ENCODE measurements at places on chromosomes 2 and 18. TPM values are rescaled to one million over a fixed set of nuclear protein-coding genes. Genes with fewer than 3 reads are reported as not detected.

- peaks cover 5% of the 10 kb centered on the region for H3K36me3 ChIP-seq
- DNase-seq, result no peak
- H3K4me3 ChIP-seq, result peak overlapping the region; percentile 40
- no peaks in the 10 kb centered on the region for H3K27me3 ChIP-seq
- H3K27ac ChIP-seq, result peak overlapping the region; percentile 95
Measured at GRCh38 chr18:77071711-77072292, 60.8 kb downstream of the MBP start.

DNA sequence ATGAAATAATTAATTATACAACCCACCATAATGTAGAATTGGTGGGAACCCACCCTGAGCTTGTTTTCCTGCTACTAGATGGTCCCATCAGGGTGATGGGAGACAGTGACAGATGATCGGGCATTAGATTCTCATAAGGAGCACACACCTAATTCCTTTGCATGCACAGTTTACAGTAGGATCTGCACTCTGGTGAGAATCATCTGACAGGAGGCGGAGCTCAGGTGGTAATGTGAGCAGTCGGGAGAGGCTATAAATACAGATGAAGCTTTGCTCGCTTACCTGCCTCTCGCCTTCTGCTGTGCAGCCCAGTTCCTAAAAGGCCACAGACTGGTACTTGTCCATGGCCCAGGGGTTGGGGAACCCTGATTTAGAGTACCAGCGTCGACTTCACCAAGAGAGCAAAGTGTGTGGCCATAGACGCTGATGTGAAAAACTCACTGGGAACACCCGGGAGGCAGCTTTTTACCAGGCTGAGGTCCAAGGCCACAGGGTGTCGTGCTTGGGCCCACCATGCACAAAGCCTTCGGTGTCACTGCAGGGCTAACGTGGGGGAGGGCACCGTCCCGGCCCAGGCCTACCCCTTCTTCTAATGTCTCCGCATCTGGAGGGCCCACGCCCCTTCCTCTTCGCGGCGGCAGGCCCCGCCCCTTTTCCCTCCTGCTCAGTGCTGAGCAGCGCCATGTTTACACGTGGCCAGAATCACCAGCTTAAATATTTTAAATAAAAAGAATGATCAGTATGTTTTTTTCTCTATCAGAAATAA is 296.8 kb upstream of the HDAC4 start:
- H3K27ac ChIP-seq, result no peak overlapping the region
- DNase-seq, result no peak
- no peaks in the 10 kb centered on the region for H3K27me3 ChIP-seq
- H3K4me3 ChIP-seq, result no peak overlapping the region
- H3K36me3 ChIP-seq, result no peaks in the 10 kb centered on the region

- no peaks in the 10 kb centered on the region for H3K36me3 ChIP-seq
- H3K27ac ChIP-seq, result no peak overlapping the region
- H3K27me3 ChIP-seq, result no peaks in the 10 kb centered on the region
- no peaks in the 10 kb centered on the region for H3K4me1 ChIP-seq
- DNase-seq, result no peak
- H3K4me3 ChIP-seq, result no peak overlapping the region
Measured at GRCh38 chr2:124165698-124166097, 140.6 kb downstream of the CNTNAP5 start.

DNA sequence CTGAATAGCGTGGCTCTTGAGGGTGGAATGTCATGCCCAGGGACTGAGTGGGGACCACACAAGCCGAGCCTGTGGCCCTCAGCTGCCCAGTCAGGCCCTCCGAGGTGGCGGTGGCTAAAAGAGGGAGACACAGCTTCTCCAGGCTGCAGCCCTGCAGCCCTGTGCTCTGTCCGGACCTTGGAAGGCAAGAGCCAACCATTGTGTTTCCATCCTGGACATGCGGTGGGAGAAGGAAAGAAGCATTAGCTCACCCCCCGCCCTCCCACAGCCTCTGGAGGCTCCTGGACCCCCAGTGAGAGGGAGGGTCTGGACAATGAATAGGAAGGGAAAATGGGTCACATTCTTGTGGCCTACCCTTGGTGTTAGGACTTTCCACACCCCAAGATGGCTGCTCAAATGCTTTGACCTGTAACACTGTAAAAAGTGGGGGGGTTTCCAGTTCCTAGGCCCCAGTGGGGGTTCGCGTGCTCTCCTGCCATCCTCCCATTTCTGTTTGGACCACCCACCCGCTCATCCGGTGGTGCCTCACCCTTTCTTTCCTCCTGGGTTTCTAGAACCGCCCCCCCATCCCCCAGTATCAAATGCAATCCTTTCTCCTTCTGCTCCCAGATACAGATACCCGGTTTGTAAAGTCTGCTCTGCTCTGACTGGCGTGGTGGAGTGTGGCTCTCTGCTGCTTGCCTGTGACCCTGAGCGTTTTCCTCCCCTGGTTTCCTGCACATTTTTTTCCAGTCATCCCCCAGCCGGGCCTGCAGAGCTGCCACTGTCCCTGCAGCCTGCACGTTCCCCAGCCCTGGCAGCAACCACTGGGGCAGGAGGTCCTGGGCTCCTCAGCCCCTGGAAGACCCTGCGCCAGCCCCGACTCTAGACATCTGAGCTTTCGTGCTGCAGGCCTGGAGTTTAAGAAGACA is 36.3 kb upstream of the SMAD7 start:
- no peaks in the 10 kb centered on the region for H3K27me3 ChIP-seq
- H3K27ac ChIP-seq, result no peak overlapping the region
- H3K36me3 ChIP-seq, result no peaks in the 10 kb centered on the region
- no peak overlapping the region for H3K4me3 ChIP-seq
- DNase-seq, result no peak
- H3K4me1 ChIP-seq, result peaks cover 13% of the 10 kb centered on the region

- DNase-seq, result no peak
- no peak overlapping the region for H3K4me3 ChIP-seq
- H3K4me1 ChIP-seq, result no peaks in the 10 kb centered on the region
- no peak overlapping the region for H3K27ac ChIP-seq
- no peaks in the 10 kb centered on the region for H3K27me3 ChIP-seq
Measured at GRCh38 chr2:6787376-6787775, 78.3 kb downstream of the CMPK2 start.

DNA sequence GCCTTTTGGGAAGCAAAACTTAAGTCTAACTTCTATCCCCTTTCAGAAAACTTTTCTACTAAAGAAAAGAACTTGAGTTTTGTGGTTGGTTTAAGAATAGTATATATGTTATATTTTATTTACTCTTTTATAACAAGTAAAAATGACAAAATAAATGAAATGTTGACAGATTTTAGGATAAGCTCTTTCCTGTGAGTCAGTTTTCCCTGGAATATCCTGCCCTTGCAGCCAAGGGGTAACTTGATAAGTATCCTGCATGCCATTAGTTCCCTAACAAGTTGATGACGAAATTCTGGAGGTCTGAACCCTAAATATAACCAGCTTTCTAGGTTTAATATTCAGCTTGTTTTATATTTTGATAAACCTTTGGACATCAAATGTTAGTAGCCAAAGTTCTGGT is 7.3 kb upstream of the HTR2B start:
- no peak overlapping the region for H3K27ac ChIP-seq
- no peaks in the 10 kb centered on the region for H3K4me1 ChIP-seq
- H3K36me3 ChIP-seq, result no peaks in the 10 kb centered on the region

GRCh38 chr2:207039225-207039624 is 99.9 kb downstream of the CPO start:
- DNase-seq, result no peak
- no peak overlapping the region for H3K4me3 ChIP-seq
- no peak overlapping the region for H3K27ac ChIP-seq
- H3K27me3 ChIP-seq, result no peaks in the 10 kb centered on the region
- H3K36me3 ChIP-seq, result no peaks in the 10 kb centered on the region

GRCh38 chr18:49519101-49519971 is 32.3 kb upstream of the C18orf32 start:
- peaks cover 7% of the 10 kb centered on the region for H3K4me1 ChIP-seq
- H3K36me3 ChIP-seq, result no peaks in the 10 kb centered on the region
- no peaks in the 10 kb centered on the region for H3K27me3 ChIP-seq

DNA sequence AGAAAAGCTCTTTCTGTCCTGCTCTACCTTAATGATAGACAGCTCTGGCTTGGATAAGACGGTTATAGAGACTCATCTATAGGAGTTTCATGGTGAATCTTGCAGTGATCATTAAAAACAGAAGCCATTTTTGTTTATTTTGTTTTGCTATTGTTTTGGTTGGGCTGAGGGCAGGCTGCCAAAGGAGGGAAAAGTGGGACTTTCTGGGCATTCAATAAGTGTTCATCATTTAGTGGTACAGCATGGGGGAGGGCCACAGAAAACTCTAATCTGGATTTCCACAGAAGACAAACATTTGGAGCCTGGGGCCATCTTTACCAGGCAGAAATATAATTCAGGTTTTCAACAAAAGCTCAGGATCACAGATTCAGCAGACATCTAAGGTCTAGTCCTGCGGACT is 62.4 kb upstream of the EFEMP1 start:
- no peak for DNase-seq
- no peak overlapping the region for H3K27ac ChIP-seq
- H3K36me3 ChIP-seq, result no peaks in the 10 kb centered on the region
- no peak overlapping the region for H3K4me3 ChIP-seq
- no peaks in the 10 kb centered on the region for H3K4me1 ChIP-seq

DNA sequence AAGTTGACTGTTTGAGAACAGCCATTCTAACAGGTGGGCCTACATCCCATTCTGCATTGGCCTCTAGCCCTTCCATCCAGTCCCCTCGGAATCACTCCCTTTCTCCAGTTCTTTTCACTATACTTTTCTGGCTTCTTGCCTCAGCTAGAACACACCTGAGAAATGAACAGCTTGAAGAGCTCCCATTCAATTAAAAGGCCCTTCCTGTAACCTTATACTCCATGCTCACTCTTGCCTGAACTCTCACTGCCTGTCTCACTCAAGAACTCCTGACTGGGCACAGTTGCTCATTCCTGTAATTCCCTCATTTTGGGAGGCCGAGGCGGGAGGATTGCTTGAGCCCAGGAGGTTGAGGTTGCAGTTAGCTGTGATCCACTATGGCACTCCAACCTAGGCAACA is 23.6 kb downstream of the CHRNA1 start:
- peaks cover 11% of the 10 kb centered on the region for H3K27me3 ChIP-seq
- H3K4me1 ChIP-seq, result no peaks in the 10 kb centered on the region
- H3K36me3 ChIP-seq, result no peaks in the 10 kb centered on the region
- H3K4me3 ChIP-seq, result no peak overlapping the region
- no peak overlapping the region for H3K27ac ChIP-seq
- no peak for DNase-seq

DNA sequence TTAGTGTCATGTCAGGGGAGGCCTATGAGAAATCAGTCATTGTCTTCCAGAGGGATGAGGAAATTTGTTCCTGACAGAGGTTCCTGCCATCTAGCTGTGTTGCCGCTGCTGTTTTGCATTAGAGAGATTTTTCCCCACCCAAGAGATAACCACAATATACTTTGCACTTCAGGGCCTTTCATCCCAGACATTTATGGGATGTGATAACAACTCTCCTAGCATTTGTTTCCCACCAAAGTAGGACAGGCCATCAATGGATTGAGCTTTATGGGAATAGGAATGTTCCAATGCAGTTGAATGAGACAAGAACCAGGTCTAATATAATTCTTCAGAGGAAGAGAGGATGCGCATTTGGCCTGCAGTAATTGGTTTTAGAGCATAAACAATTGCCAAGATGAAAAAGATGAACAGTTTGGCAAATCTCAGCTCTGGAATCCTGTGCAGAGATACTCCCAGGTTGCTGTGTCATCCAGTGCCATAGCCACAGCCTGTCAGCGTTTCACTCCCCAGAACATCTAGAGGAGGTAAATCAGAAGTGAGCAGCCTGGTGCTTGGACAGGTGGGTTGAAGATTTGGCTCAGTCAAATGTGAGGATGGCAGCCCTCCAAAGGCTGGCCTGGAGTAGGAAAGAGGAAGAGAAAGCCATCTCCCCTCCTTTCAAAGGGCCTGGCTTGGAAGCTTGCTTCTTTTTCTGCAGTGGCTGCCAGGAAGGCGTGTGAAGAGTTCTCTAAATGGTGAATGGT is 93.7 kb upstream of the SETBP1 start:
- H3K4me1 ChIP-seq, result peaks cover 20% of the 10 kb centered on the region
- H3K36me3 ChIP-seq, result no peaks in the 10 kb centered on the region
- no peak overlapping the region for H3K4me3 ChIP-seq
- H3K27me3 ChIP-seq, result no peaks in the 10 kb centered on the region
- H3K27ac ChIP-seq, result no peak overlapping the region

- peaks cover 40% of the 10 kb centered on the region for H3K27me3 ChIP-seq
- no peaks in the 10 kb centered on the region for H3K36me3 ChIP-seq
- no peak overlapping the region for H3K27ac ChIP-seq
- H3K4me3 ChIP-seq, result no peak overlapping the region
Measured at GRCh38 chr18:37362158-37362890, 203.3 kb downstream of the CELF4 start.

- H3K36me3 ChIP-seq, result no peaks in the 10 kb centered on the region
- no peak overlapping the region for H3K27ac ChIP-seq
- H3K4me3 ChIP-seq, result no peak overlapping the region
- H3K4me1 ChIP-seq, result no peaks in the 10 kb centered on the region
Measured at GRCh38 chr2:52613064-52613463, 1154.5 kb upstream of the CHAC2 start.

- H3K27me3 ChIP-seq, result no peaks in the 10 kb centered on the region
- no peak overlapping the region for H3K4me3 ChIP-seq
- no peak for DNase-seq
- no peak overlapping the region for H3K27ac ChIP-seq
- peaks cover 9% of the 10 kb centered on the region for H3K4me1 ChIP-seq
Measured at GRCh38 chr2:111626865-111627163, 257.2 kb downstream of the ANAPC1 start.

DNA sequence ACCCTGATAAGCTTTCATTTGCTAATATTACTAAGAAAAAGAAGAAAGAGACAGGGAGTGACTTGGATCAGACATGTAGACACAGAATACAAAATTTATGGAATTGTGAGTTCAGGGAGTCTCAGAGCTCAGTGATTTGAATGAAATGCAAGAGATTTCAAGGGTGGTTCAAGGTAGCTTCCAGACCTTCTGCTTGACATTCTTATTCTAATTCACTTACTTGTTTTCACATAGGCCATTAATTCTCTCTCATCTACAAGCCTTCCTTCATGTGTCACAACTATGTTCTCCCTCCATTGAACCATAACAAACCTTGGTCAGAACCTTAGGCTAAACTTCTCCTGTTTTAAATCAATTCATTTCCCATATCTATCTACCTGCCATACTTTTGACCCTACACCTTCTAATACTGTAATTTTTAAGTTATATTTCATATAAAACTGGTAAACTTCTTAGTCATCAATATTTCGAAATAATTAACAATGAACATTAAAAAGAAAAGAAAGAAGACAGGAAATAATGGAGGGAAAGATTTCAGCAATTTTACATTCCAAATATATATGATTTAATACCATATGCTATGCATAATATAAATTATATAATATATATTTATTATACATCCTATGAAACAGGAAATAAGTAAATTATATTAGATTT is 139.2 kb upstream of the PDE1A start:
- no peaks in the 10 kb centered on the region for H3K4me1 ChIP-seq
- no peak overlapping the region for H3K27ac ChIP-seq
- no peak for DNase-seq
- no peak overlapping the region for H3K4me3 ChIP-seq
- no peaks in the 10 kb centered on the region for H3K27me3 ChIP-seq
- H3K36me3 ChIP-seq, result no peaks in the 10 kb centered on the region

UGT1A6 gene
- 133 TPM for polyA plus RNA-seq

ZC3H6 gene
- polyA plus RNA-seq, result 0.75 TPM

ITGB6 gene
- polyA plus RNA-seq, result 174 TPM

INHA gene
- 0.79 TPM for polyA plus RNA-seq

IL36RN gene
- 3.9 TPM for polyA plus RNA-seq

RAB3GAP1 gene
- polyA plus RNA-seq, result 28.4 TPM

SMYD5 gene
- 18.6 TPM for polyA plus RNA-seq

DSC2 gene
- polyA plus RNA-seq, result 32.1 TPM

All from keratinocyte (primary cell).